Prostate gland (tissue), 2 donors: ENCODE measurements at places on chromosomes 11 and 22. TPM values are rescaled to one million over a fixed set of nuclear protein-coding genes. Genes with fewer than 3 reads are reported as not detected.

Gene OR51B2
- not detected for total RNA-seq

Gene ACTN3
- not detected for total RNA-seq

Gene ATXN10
- total RNA-seq = 125 TPM

Gene CCDC89
- total RNA-seq = 1.4 TPM

Gene ACRV1
- not detected for total RNA-seq

Gene GVQW3
- 2.5 TPM for total RNA-seq

Gene SMTNL1
- not detected for total RNA-seq
